ENCODE measurements at places on chromosomes 16 and 17.

GRCh38 chr16:74749291-74750055 is 25.1 kb downstream of the FA2H start:
- no peak for DNase-seq

DNA sequence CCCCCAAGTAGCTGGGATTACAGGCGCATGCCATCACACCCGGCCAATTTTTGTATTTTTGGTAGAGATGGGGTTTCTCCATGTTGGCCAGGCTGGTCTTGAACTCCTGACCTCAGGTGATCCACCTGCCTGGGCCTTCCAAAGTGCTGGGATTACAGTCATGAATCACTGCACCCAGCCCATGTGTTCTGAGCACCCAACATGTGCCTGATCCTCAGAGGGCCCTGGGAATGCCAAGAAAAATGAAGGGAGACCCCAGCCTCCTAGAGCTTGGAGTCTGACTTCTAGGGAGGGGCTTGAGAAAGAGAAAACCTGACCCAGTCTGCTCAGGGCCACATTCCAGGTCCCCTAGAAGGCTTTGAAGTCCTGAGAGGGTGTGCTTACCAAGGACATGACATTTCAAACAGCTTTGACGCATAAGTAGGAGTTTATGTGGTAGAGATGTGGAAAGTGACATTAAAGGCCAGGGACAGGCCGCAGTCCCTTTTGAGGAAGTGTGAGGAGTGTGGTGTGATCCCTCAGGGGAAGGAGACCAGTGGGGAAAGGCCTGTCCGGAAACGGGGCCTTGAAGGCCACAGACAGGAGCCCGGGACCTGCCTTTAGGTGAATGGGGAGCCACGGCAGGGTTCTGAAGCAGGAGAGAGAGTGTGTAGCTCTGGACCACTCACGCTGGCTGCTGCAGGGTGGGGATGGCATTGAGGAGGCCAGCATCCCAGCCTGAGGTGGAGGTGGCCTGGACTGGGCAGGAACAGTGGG is 1.1 kb upstream of the CCL22 start:
- no peak for DNase-seq

DNA sequence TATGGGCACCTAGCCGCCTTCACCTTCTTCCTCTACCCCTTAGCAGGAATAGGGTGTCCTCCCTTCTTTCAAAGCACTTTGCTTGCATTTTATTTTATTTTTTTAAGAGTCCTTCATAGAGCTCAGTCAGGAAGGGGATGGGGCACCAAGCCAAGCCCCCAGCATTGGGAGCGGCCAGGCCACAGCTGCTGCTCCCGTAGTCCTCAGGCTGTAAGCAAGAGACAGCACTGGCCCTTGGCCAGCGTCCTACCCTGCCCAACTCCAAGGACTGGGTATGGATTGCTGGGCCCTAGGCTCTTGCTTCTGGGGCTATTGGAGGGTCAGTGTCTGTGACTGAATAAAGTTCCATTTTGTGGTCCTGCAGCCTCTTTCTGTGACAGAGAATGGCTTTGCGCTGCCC is 4.6 kb downstream of the TMUB2 start:
- DNase-seq: no peak

- DNase-seq: no peak
Measured at GRCh38 chr17:74446551-74447500, 14.9 kb downstream of the GPRC5C start.

DNA sequence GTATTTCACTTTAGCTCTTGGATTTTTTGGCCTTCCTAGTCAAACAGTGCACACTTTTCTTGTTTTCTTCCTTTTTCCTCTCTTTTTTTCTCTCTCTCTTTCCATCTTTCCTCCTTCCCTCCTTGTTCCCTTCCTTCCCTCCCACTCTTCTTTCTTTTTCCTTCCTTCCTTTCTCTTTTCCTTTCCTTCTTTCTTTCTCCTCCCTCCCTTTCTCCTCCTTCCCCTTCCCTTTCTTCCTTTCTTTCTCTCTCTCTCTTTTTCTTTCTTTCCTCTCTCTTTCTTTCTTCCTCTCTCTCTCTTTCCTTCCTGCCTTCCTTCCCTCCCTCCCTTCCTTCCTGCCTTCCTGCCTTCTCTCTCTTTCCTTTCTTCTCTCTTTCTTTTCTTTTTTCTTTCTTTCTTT is 181.6 kb upstream of the ELAC2 start:
- no peak for DNase-seq
